ENCODE measurements at places on chromosomes 12 and 14.
A peak's percentile ranks its signal among the peaks of the same experiment; 100 is the strongest.

GRCh38 chr14:49505041-49505766 lies 81.0 kb downstream of the RPS29 start:
- no peak for DNase-seq

GRCh38 chr14:69574263-69574953 lies at the start of gene CCDC177:
CCDC177 (minus strand) TSS chr14:69574871; CDS start chr14:69573622, 1,249 bp downstream.
- DNase-seq = peak; percentile 71

DNA sequence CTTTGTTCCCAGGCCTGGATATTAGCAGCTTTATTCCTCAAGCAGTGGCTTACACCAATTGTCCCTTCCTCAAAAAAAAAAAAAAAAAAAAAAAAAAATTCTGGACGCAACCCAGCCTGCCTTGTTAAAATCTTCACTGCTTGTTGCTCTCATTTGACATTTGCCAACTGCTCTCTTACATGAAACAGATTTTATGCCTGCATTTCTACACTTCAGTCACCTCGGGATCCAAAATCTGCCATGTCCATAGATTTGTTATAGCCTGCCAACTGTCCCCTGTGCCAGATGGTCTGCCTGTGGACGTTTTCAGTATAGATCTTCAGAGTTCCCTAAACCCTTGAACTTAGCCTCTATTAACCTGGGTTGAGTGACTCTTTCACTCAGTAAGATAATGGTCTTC lies 651.5 kb downstream of the FSCB start:
- DNase-seq = no peak

- no peak for DNase-seq
Observed at GRCh38 chr12:5499566-5500330, 67.8 kb downstream of the NTF3 start.

DNA sequence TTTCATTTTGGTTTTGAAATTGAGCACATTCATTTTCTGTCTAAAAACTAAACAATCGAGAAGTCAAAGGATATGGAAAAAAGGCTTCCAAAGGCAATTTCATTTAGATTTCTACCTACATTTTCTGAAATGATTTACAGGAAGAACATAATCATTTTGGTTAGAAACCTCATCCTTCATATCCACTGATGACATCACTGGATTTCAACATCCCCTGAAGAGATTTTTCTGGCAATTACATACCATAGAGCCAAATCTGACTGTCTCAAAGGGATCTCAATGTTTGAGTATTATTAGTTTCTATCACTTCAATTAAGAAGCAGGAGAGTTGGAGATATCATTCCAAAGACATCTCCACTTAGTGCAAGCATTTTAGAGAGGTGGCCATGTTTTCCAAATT lies 137.8 kb downstream of the TTC7B start:
- DNase-seq = no peak

GRCh38 chr14:55092341-55092740 lies 36.7 kb upstream of the LGALS3 start:
- DNase-seq = no peak

DNA sequence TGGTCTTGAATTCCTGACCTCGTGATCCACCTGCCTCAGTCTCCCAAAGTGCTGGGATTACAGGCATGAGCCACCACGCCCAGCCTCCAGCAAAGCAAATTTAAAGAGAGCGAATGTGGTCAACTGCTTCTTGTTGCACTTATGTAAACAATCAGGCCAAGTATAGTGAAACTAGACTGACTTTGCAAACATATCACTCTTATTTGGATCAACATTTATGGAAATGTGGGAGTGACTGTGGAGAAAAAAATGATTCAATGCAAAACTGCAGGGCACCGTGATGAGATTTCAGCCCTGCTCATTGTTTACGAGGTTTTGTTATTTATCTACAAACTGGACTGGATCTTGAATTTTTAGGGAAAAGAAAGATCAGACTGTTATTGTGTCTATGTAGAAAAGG lies 28.1 kb downstream of the TMEM121 start:
- DNase-seq = no peak

GRCh38 chr14:33617154-33617553 lies 333.7 kb downstream of the EGLN3 start:
- no peak for DNase-seq

DNA sequence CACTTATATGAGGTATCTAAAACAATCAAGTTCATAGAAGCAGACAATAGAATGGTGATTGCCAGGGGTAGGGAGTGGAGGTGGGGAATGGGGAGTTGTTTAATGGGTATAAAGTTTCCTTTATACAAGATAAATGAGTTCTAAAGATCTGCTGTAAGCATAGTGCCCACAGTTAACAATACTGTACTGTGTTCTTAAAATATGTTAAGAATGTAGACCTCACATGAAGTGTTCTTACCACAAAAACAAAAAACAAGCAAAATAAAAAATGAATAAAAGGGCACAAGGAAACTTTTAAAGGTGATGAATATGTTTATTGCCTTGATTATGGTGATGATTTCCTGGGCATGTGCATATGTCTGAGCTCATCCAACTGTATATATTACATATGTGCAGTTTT lies 211.8 kb downstream of the MSRB3 start:
- DNase-seq = no peak

- DNase-seq = no peak
Observed at GRCh38 chr12:117907108-117907689, 61.6 kb downstream of the KSR2 start.

- no peak for DNase-seq
Observed at GRCh38 chr14:92926931-92927330, 4.0 kb downstream of the CHGA start.

DNA sequence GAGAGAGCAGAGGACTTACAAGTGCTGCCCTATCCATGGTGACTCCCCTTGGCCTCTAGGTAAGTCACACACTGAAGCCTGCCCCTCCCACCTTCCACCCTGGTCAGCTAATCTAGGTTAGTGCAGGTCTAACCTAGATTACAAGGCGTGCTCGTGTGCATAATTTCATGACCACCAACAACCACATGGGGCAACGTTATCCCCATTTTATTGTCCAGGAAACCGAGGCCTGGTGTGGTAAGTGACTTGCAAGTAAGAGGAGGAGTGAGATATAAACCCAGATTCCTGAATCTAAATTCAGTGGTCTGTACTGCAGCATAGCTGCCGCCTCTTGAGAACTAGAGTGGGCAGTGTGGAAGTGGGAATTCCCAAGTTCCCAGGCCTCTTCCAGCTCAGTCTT lies 171.1 kb downstream of the DAD1 start:
- DNase-seq = no peak

Measured in CD4-positive, alpha-beta T cell treated with Interleukin-10 for 1 hour (primary cell).